AG20443 (cell line): ENCODE measurements at places on chromosomes 13 and 19.

DNA sequence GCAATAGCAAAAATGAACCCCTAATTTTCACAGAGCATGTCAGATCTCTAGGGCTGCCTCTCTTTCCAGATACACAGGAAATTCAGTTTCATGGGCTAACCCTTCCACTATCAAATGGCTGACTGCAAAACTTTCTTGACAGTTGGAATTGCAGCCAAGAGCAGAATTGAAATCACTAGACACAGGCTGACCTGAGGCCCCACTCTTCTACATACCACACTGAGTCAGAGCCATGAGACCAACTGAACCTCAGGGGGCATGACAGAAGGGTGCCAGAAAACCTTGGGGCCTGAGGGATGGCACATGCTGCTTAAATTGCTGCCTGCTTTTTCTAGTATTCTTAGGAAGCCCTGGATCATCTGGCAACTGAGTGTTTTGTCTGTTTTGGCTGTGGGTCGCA, 1.7 kb upstream of the DLEU7 start:
- no peak for DNase-seq

GRCh38 chr13:50697746-50698539, 145.5 kb downstream of the DLEU7 start:
- DNase-seq: no peak

GRCh38 chr13:77213644-77214043, 113.2 kb downstream of the MYCBP2 start:
- no peak for DNase-seq

GRCh38 chr13:30366088-30366487, 56.2 kb upstream of the UBE2L5 start:
- no peak for DNase-seq

GRCh38 chr19:30512176-30513081, 140.2 kb downstream of the ZNF536 start:
- DNase-seq: peak; percentile 38

DNA sequence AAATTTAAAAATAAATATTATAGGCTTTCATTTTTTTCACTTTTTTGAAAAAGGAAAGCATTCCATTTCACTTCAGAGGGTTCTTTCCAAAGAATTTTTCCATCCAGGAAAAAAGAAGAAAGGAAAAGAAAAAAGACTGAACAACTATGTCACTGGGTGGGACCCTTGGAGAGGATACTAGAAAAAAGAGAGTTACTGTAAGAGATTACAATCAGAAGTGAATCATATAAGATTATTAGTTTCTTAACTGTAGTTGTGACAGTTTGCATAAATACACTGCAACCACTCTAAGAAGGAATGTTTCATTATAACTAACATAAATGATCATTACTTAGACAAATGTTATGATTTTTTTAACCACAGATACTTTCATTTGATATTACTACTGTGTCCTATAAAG, 87.8 kb downstream of the KLF12 start:
- DNase-seq: no peak

- no peak for DNase-seq
These were observed 2.4 kb downstream of the BTBD2 start for GRCh38 chr19:2012941-2013682.

DNA sequence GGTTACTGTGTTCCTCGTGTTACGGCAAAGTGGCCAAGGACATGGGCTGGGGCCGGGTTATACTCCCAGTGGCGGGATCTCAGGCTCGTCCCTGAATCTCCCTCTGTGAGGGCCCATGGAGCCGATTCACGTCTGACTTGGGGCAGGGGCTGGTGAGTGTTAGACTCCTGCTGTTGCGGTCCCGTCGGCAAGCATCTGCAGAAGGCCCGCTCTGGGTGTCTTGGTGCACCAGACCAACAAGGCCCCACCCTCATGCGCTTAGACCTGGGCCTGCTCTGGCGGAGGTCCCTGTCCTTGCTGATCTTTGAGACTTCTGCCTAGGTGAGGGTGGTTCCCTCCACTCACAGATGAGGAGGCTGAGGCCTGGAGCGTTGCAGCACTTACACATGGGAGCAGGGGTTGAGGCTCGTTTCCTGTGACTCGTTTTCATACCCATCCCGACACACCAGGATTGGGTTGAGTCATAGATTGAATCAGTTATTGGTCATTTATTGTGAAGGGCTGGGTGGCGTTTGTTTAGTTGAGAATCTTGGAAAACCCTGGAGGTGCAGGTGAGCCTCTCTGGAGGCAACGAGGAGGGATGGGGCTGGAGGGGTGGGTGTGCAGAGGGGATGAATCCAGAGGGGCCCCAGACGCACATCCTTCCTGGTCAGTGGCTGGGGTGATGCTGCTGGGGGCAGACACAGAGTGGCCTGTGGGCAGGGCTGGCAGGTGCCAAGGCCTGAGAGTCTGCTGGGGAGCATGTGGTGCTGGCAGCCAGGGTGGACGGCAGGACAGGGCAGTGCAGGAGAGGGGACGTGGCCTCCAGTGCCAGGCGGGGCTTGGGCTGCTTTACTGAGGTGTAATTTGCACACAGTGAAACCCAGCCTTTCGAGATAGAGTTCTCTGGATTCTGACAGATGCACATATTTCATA, 4.6 kb downstream of the EPN1 start:
- no peak for DNase-seq

DNA sequence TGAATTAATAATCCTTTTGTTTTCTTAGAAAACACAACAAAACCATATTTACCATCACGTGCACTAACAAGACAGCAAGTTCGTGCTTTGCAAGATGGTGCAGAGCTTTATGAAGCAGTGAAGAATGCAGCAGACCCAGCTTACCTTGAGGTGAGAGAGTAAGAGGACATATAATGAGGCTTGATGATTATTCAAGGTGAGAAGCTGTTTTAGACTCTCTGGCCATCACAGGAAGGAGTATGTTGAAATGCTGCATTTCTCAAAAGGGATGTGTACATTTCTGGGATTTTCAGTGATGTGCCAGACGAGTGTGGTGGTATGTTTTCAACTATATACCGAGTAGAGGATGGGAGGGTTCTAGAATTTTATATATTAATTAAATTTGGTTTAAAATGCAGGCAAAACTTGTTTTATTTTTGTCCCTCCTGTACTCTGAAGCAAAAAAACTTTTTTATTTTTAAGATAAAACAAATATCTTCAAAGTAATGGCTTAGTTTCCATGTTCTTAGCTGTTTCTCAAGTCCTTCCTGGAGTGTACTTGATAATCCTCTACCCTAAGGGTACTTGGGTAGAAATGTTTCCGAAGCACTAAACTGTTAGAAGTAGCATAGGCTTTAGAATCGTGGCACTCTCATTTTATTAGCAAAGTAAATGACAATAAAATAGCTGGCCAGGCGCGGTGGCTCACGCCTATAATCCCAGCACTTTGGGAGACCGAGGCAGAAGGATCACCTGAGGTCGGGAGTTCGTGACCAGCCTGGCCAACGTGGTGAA, 51.1 kb downstream of the N4BP2L1 start:
- no peak for DNase-seq

DNA sequence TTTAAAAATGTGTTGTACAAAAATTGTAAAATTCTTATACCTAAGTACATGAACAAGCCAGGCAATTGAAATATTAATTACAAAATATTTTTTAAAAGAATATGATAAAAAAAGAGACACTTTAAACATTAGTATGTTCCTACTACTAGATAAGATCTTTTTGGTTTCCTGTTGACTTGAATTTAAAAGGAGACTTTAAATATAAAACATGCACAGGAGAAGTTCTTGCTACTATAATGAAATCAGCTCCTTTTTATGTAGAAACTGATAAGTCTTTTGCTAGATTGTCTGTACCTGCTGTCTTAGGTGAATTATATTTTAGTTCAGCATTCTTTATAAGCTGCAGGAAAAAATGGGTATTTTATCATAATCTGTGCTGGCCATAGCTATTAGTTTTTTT, 140.2 kb downstream of the TNFSF13B start:
- no peak for DNase-seq

- peak; percentile 90 for DNase-seq
These were observed 2.2 kb downstream of the CXCL17 start for GRCh38 chr19:42440357-42441048.

GRCh38 chr13:27593267-27593666, 27.1 kb downstream of the LNX2 start:
- DNase-seq: no peak

- DNase-seq: peak; percentile 85
These were observed at the start of gene TSHZ3 for GRCh38 chr19:31349160-31349881. Gene TSHZ3 (minus strand): TSS chr19:31349436. CDS start chr19:31349219, 217 bp downstream.

DNA sequence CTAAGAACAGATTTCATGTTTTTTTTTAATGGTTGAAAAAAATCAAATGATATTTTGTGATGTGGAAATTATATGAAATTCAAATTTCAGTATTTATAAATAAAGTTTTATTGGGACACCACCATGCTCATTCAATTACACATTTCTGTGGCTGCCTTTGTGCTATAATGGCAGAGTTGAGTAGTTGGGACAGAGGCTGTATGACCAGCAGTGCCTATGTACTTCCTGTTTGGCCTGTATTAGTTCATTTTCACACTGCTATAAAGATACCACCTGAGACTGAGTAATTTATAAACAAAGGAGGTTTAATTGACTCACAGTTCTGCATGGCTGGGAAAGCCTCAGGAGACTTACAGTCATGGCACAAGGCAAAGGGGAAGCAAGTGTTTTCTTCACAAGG, 33.6 kb downstream of the AKAP11 start:
- no peak for DNase-seq

DNA sequence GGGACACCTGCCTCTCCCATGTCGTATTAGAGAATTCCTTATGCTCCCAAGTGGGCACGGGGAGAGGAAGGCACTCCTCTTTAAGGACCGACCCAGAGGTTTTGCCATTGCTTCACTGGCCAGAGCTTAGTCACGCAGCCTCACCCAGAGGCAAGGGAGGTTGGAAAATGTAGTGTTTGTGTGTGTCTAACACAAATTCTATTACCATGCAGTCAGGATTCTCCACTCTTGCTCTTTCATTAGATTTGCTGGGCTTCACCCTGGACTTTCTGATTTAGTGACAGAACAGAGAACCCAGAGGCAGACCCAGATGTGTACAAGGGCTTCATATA, 14.6 kb upstream of the NCCRP1 start:
- DNase-seq: no peak

- no peak for DNase-seq
These were observed 212.4 kb downstream of the ZIC5 start for GRCh38 chr13:99759163-99759552.

DNA sequence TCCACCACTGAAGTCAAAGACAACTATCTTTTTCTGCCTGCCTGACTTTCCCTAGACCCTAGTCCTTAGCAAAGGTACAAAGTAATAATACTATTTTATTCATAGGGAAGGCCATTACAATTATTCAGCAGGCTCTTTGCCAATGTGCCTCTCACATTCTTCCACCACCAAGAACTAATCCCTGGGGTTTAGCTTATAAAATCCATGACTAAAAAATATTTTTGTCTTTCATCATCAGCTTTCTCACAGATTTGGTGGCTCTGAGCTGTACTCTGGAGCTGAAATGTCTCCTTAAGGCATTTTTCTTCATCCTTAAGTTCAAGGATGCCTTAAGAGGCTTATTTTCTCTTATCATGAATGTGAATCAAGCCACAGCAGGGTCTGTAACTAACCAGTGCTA, 96.1 kb downstream of the OXGR1 start:
- no peak for DNase-seq

DNA sequence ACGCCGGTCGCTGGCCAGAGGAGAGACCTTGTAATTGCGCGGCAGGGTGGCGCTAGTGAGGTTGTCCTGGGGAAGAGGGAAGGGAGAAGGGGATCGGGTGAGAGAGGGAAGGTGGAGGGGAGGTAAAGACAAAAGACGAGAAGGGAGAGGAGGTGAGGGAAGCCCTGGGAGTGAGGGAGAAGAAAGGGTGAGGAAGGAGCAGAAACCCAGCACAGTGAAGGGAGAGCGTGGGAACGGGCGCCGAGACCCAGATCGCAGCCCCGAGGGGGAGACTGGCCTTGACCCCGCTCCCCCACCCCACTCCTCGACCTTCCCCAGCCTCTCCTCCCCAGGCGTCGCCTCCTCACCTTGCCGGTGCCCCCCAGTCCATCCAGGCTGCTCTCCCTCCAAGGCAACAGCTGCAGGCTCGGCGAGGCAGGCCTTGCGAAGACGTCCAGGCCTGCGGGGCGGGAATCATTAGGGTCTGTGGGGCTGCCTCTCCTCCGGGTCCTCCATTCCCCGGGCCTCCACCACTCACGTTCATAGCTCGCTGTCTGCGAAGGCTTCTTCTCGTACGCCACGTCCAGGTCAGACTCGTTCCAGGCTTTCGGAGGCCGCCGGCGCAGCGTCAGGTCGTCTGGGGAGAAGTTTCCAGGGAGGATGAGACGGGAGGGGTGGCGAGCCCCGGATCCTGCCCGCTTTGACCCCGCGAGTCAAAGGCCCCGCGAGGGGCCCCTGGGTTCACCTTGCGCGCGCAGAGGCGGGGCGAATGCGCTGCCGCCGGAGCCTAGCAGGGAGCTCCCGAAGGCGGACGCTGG, 8.8 kb downstream of the PPP1R13L start:
- DNase-seq: peak; percentile 2

DNA sequence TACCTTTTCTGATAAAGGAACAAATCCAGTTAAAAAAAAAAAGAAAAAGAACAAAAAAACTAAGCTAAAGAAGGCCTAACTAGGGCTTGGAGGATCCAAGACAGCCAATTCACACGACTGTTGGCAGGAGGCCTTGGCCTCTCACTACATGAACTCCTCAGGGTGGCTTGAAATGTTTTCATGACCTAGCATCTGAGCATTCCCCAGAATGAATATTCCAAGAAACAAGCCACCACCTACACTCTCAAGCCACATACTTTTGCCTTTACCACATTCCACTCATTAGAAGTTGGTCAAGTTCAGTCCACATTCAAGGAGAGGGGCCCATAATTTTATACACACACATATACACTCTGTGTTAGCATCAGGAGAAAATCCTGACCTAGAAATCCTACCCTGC, 97.6 kb upstream of the SIAH3 start:
- no peak for DNase-seq

DNA sequence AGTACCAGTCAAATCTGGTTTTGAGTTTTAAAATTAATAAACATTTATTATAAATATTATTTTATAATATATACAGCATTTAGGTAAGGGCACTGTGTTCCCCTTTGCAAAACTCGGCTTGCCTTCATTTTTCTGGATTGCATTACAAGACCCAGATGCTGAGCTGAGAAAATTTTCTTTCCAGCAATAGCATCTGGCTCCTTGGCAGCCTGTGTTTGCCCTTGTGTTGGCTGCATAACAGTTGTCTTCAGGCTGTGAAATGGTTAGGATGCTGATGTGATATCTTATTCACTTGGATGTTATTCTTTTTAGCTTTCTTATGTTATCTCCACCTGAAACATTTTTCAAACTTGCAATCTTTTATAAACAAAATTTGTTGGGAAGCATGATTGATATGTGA, 784.4 kb downstream of the DACH1 start:
- no peak for DNase-seq
